GM06990 (cell line): ENCODE measurements at places on chromosomes 4 and X.

GRCh38 chr4:99201690-99202089, 17.4 kb downstream of the ADH6 start:
- DNase-seq = no peak

- DNase-seq = no peak
Observed at GRCh38 chr4:41185614-41186592, 28.4 kb downstream of the APBB2 start.

GRCh38 chr4:1026115-1026514, 14.7 kb downstream of the FGFRL1 start:
- DNase-seq = peak; percentile 59

DNA sequence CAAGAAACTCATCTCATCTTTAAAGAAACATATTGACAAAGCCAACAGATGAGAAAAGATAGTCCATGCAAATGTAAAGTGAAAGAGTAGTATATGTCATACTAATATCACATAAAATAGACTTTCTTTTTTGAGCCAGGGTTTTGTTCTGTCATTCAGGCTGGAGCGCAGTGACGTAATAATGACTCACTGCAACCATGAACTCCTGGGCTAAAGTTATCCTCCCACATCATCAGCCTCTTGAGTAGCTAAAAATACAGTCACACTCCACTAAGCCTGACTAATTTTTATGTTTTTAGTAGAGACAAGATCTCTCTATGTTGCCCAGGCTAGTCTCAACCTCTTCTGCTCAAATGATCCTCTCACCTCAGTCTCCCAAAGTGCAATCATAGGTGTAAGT, 51.8 kb upstream of the TRAM1L1 start:
- DNase-seq = no peak

- no peak for DNase-seq
Observed at GRCh38 chr4:160265014-160265413, 1162.1 kb downstream of the RAPGEF2 start.

- DNase-seq = no peak
Observed at GRCh38 chr4:152690706-152691651, 11.2 kb upstream of the TMEM154 start.

DNA sequence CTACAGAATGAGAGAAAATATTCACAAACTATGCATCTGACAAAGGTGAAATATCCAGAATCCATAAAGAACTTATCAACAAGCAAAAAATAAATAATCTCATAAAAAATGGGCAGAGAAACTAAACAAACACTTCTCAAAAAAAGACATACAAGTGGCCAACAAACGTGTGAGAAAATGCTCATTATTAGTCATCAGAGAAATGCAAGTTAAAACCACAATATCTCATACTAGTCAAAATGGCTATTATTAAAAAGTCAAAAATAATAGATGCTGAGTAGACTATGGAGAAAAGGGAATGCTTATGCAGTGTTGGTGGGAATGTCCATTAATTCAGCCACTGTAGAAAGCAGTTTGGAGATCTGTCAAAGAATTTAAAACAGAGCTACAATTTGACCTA, 533.3 kb downstream of the TMA16 start:
- DNase-seq = no peak

DNA sequence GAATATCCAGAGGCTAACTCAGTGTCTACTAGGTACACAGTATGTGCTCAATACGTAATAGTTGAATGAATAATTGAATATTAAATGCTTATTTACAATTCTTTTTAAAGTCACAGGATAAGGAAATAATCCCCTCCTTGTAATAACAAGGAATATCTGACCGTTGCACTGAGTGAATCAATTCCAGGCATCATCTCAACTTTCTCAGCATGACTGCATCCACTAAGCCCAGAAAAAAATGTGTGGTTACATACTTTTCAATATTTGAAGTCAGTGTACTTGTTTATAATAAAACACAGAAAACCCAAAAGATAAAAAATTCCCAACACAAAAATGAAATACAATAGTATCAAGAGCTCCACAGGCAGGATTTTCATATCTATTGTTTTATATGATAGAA, 105.4 kb downstream of the TMEM144 start:
- no peak for DNase-seq

DNA sequence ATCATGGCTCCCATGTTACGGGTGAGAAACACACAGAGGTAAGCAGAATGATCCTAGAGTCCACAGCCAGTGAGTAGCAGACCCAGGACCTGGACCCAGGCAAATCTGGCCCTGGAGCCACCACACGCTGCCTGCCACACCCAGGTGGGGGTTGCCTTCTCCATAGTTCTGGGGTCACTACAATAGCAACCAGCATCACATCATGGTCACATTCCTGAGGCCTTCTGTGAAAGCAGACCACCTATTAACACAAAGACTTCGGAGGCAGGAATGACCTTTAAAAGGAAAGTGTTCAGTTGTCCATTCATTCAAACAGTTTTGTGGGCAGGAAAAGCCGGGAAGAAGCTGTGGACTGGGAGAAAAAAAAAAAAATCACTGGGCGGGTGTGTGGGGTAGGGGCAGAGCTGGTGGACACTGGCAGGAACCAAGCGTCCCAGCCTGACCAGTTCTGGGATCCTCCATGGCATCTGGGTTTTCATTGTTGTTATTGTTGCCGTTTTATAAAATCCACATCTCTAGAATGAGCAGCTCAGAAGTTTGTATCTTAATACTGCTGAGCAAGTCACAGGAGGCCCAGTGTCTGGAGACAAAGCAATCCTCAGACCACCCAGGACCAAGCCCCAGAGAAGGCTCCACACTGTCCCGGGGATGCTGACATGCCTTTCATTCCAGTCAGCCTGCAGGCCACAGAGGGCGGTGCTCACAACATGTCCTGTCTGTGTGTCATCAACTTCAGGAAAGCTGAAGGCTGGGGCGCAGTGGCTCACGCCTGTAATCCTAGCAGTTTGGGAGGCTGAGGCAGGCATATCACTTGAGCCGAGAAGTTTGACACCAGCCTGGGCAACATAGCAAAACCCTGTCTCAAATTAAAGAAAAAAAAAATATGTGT, 67.0 kb downstream of the SEL1L3 start:
- no peak for DNase-seq

DNA sequence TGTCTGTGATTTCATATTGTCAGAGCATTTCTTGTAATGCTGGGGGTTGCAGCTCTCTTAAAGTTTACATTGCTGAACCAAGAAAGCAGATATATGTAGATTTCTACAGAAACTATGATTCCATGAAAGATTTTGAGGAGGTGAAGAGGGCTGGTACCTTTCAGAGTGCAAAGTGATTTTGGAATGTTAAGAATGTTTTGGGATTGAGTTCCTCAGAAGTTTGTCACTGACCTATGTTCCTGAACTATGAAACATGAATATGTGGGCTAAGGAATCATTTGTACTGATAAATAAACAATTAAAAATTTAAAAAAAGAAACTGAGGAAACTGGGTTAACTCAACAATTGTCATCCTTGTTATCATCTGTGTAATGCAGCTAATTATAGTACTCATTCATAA, 12.3 kb upstream of the CHIC2 start:
- no peak for DNase-seq

DNA sequence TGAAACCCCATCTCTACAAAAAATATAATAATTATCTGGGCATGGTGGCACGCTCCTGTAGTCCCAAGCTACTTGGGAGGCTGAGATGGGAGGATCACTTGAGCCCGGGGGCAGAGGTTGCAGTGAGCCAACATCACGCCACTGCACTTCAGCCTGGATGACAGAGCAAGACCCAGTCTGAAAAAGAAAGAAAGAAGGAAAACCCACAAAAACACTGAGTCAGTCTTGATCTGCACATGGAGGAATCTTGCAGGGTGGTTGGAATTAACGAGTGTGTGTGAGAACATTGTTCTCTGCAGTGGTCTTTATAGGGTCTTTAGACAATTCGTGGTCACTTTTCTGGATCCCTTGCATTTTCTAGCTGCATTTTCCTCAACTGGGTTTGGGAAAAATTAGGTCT, 23.2 kb downstream of the ADD1 start:
- no peak for DNase-seq

- no peak for DNase-seq
Observed at GRCh38 chr4:189177130-189177529, 763.5 kb upstream of the FRG1 start.

- no peak for DNase-seq
Observed at GRCh38 chr4:54104907-54105306, 4.9 kb downstream of the GSX2 start.

- no peak for DNase-seq
Observed at GRCh38 chr4:39166177-39166576, 16.2 kb upstream of the WDR19 start.

DNA sequence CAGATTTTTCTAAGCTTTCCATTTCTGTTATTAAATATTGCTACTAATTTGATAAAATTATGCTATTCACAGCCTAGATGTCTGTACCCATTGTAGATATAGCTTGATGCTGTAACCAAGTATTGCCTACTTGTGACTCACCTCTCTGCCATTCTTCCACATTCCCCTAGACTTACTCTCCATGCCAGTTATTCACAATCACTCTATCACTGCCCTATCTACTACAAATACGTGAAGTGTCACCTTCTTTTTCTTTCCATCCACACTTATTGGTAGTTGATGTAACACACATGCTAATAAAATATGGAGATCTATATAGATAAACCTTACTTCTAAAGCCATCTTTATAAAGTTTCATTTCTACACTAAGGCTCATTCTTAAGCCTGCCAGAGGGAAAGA, 179.4 kb upstream of the PACRGL start:
- DNase-seq = no peak

GRCh38 chr4:144579411-144580030, 66.4 kb upstream of the HHIP start:
- no peak for DNase-seq

DNA sequence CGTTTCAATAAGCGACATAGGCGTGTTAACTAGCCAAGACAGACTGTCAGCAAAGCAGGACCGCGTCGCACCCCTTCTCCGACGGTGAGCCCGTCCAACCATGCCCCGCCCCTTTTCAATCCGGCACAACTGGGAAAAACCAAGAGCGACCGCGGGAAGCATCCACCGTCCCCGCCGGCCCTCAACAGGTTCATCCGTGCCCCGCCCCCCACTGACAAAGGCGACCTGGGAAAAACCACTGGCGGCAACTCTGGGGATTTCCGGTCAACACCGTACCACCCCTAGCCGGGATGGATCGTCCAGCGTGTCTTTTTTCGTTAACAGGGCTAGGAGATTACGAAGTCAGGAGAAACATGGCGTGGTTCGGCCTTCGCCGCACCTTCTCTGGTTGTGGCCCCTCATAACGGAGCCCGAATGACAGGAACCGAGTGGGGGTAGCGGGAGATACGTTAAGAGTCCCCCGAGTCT, 377 bp downstream of the TIMM17B start:
- DNase-seq = peak; percentile 71

DNA sequence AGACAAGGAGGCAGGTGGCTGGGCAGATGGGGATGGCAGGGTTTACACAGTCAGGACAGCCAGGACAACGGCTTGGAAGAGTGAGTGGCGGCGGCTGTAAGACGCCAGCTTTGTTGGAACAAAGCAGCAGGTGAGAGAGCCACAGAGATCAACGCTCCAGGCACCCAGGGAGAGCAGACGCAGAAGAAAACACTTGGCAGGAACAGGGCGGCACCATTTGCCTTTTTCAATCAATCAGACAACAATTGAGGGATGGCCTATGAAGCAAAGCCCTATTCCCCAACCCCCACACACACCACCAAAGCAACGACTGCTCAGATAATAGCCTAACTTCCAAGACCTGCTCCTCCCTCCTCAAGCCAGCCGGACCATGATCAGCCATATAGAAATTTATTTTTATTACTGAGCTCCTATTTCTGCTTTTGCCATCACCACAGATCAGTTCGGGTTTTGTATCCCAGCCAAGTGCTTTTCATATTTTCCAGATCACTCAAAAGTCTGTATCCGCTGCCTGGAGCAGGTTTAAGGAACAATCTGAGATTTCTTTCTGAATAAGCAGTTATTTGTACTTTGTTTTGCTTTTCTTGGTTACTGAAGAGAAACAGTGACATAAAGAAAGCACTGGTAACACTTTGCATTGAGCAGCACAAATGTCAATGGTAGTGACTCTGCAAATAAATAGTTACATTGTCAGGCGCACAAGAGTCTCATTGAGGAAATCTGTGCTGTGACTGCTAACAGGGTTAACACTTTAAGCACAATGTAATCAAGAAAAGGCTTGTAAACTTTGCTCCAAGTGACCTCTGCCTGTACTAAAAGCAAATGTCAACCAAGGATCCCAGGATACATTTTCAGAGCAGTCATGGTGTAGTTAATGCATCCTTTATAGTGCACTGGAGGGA, 81.8 kb upstream of the RBPJ start:
- no peak for DNase-seq
